ENCODE measurements at places on chromosomes 12 and 14. TPM values are rescaled to one million over a fixed set of nuclear protein-coding genes. Genes with fewer than 3 reads are reported as not detected.
A peak's percentile ranks its signal among the peaks of the same experiment; 100 is the strongest.

- no peak for DNase-seq
These were observed 44.7 kb downstream of the NOC4L start for GRCh38 chr12:132188916-132189325.

DNA sequence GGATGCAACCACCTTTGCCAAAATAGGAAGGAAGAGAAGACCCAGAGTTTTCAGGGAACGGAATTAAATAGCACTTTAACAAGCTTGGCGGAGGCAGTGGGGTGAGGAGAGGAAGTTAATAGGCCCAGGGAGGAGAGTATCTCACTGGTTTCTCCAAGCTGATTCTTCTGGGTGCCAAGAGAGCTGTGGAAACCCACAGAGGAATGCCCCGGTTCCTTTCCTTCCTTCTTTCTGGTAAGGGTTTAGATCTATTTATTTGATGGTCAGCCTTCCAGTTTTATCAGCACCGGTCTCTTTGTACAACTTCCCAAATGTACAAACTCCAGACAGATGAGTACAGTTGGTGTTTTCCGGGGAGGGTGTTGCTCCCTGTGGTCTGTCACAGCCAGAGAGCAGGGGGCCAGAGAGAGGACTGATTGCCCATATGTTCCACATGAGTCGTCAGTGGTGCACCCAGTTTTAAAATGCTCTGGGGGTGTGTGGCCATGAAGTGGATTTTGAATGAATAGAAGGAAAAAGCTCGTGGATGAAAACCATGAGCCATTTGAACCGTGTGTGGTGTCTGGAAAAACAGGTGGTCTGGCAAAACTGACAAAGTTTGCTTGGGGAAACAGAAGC is 26.6 kb downstream of the PRKCH start:
- DNase-seq: no peak

NKX2-1 gene
- total RNA-seq: 236 TPM

DNA sequence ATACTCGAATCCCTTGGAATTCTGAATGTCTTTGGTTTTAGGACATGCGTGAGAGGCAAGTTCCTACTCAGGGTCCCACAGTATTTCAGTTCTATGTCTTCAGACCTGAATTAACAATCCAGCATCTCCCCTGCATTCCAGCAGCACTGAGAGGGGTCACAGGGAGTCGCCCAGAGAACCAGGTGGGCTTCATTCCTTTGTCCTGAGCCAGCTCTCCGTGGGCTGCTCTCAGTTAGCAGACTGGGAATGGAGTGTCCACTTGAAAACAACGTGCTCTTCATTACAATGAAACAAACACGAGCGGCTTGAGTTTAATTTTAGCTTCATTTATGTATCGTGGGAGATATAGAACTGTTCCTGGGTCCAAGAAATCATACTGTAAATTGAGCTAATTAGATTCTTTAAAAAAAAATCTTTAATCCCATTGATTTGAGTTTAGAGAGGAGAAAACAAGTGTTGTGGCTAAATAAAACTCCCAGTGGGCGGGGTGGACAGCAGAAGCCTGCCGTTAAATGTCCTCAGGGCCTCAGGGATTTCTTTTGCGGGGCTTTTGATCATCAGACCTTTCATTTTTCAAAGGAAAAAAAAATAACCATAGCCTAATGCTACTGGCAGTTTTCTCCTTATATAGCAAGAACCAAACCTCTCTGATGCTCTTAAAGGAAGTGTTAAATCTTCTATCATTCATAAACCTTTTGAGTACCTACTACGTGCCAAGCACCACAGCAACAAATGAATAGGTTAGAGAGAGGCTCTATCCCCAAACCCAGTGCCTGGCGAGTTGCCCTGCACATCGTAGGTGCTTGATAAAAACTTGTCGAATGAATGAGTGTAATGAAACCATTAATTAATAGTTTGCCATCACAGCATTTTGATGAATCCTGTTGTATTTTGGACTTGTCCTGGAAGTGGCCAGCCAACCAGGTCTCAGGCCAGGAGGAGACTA is 140.4 kb downstream of the CHST11 start:
- DNase-seq: no peak

GRCh38 chr12:8156845-8157244 is at the start of gene ZNF705A:
ZNF705A (plus strand) TSS chr12:8157015; CDS start chr12:8172626, 15,611 bp downstream.
- DNase-seq: peak; percentile 38

FSCB gene
- not detected for total RNA-seq

DNA sequence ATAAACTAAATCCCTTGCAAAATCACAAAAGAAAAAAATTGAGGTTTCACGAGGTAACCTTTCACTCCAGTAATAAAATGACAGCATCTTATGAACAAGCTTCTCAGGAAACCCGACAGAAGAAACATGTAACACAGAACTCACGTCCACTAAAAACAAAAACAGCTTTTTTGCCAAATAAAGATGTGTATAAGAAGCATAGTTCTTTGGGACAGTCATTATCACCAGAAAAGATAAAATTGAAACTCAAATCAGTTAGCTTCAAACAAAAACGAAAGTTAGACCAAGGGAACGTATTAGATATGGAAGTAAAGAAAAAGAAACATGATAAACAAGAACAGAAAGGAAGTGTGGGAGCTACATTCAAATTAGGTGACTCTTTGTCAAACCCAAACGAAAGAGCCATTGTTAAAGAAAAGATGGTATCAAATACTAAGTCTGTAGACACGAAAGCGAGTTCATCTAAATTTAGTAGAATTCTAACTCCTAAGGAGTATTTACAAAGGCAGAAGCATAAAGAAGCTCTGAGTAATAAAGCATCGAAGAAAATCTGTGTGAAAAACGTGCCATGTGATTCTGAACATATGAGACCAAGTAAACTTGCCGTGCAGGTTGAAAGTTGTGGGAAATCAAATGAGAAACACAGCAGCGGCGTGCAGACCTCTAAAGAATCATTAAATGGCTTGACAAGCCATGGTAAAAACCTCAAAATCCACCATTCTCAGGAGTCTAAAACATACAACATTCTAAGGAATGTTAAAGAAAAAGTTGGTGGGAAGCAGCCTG is 25.8 kb downstream of the RESF1 start:
- no peak for DNase-seq

- no peak for DNase-seq
These were observed 234.6 kb downstream of the PCNX1 start for GRCh38 chr14:71141701-71142374.

DNA sequence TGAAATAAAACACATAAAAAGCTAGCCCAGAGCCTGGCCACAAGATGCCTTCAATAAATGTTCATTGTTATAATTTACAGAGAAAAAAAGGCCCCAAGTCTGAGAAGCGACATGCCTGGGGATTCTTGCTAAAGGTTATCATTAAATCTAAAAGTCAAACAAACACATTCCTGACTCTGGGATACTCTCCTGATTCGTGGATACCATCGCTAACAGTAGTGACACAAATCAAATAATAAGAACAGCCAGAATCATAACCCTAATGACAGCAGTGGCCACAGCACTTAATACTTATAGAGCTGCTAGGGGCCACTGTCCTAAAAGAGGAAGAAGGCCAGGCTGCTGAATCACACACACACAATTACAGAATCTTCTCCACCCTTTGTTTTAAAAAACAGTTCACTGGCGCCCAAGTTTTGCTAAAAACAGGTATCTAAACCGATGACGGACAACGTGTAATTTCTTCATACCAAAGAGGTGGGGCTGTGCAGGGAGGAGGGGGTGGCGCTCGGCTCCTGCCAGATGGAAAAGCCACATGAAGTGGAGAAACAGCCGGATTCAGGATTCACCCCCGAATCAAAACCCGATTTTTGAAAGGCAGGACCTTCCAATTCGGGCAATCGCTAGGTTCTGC is 1.2 kb downstream of the CLIP1 start:
- peak; percentile 58 for DNase-seq

- no peak for DNase-seq
These were observed 6.1 kb downstream of the ERGIC2 start for GRCh38 chr12:29374913-29375312.

DNA sequence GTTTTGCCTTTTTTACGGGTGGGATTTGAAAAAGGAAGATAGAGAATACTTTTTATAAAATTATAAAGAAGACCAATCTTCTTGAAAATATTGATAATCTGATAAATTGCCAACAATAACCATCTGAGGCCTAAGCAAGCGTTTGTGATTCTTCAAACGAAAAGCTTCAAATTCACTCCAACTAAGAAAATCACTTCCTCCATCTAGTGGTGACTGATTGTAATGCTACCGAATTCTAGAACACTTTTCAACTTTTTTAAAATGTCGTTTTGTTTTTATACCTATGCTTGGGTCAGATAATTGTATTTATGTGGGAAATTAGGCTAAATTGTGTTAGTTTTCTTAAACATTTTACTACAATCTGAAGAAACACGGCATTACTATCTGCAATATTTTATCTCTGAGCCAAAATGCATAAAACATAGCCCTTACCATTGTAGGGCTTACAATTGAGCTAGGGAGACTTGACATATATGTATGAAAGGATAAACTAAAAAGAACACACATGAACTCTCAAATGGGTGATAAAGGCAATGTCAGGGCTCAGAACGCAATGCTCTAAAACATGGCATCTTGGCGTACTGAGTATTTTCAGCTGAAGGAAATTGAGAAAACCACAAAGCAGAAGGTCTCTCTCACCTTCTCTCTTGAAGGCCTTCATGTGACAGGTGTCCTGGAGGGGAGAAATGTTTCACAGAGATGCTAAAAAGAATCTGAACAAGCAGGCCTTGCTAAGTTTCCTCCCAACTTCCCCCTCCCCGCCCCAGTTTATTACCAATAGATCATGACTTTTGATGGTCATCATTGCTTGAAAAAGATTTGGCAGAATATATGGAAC is 36.8 kb upstream of the G2E3 start:
- no peak for DNase-seq

RPGRIP1 gene
- 0.43 TPM for total RNA-seq

DNA sequence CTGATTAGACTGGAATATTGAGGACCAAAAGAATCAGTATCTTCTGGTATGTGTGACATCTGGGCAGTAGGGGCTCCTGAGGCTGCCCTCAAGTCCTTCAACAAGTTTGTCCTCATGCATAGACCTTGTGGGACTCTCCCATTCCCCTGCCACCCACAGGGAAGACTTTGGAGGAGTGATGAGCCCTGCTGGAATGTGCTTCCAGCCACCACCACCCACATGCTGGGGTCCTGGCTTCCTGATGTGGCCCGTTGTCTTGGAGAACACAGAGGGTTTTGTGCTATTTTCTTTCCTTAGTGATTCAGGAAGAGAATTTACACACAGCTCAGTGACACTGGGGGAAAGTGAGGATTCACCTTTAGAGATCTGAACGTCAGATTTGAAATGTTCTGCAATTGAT is 29.2 kb upstream of the SEL1L start:
- DNase-seq: no peak

GRCh38 chr12:15157269-15157671 is 63.9 kb downstream of the RERG start:
- peak; percentile 95 for DNase-seq

KRT8 gene
- 150 TPM for total RNA-seq

DNA sequence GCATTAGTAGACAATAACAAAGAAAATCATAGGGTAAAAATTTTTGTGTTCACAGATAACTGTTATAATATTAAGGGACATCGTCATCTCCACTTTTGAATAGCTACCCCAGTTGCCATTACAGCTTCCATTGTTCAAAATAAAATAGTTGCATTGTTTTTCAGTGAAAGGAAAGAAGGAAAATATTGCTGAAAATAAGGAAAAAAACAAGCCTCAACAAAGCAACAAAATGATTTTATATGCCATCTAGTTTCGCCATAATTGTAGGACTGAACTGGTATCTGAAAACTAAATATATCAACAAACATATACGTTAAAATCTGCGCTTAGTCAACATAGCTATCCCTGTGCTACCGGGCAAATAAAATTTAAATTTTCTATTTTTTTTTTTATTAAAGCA is 3.3 kb downstream of the CDK17 start:
- DNase-seq: no peak
